ENCODE measurements at places on chromosomes 16 and 17.

- DNase-seq: no peak
These were observed 3.7 kb downstream of the SPATA2L start for GRCh38 chr16:89697616-89698331.

DNA sequence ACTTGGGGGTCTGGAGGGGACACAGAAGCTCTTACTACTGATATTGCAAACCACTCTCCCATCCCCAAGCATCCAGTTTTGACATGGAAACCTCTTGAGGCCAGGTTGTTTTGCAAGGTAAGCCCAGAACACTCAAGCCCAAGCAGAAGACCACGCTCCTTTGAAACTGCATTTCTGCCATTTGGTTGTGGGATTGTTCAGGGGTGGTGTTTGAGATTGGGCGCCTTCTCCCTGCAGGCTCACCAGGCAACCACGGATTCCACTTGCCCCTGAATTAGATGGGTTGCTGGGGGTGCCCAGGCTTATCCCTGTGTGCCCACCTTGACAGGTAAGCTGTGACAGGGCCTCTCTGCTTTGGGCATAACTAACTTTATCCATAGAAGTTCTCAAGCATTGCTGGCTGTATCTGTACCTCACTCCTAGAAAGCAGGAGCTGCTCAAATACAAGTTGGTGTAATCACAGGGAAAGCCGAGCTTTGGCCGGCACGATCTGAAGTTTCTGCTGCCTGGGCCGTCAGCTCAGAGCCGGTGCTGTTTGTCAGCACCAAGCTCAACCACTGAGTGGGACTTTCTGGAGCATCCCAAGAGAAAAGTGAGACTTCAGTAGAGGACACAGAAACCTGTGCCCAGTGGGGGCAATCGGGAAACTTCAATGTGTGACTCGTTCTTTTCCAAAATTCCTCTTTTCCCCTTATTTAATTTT is 93.6 kb downstream of the CYLD start:
- DNase-seq: no peak

GRCh38 chr17:31073411-31073810 is 21.4 kb upstream of the NF1 start:
- DNase-seq: no peak

GRCh38 chr16:19114359-19115147 is 789 bp downstream of the ITPRIPL2 start:
- DNase-seq: no peak
